ENCODE measurements at places on chromosomes 16 and 17. TPM values are rescaled to one million over a fixed set of nuclear protein-coding genes. Genes with fewer than 3 reads are reported as not detected.

GRCh38 chr17:39676198-39676819 lies 8.1 kb downstream of the PNMT start:
- peak; percentile 53 for DNase-seq

- no peak for DNase-seq
Measured at GRCh38 chr17:13996748-13997147, 72.6 kb upstream of the COX10 start.

GRCh38 chr16:17359788-17360390 lies 110.9 kb downstream of the XYLT1 start:
- no peak for DNase-seq

GRCh38 chr16:500709-501108 lies 26.8 kb upstream of the CAPN15 start:
- no peak for DNase-seq

DNA sequence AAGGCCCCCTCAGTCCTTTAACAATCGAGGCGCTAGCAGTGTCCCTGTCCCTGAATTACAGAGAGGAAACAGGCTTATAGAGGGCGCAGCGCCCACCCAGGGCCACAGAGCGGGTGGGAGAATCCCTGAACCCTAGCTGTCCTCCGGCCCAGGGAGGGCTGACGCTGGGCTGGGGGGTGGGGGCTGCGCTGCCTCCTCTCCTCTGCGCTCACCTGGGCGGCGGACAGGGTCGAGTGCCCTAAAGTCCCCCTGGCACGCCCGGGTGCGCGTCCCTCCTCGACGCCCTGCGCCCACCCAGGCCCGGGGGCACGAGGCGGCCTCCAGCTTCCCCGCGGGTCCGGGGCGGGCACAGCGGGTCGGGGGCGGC lies 200.4 kb upstream of the N4BP1 start:
- no peak for DNase-seq

DNA sequence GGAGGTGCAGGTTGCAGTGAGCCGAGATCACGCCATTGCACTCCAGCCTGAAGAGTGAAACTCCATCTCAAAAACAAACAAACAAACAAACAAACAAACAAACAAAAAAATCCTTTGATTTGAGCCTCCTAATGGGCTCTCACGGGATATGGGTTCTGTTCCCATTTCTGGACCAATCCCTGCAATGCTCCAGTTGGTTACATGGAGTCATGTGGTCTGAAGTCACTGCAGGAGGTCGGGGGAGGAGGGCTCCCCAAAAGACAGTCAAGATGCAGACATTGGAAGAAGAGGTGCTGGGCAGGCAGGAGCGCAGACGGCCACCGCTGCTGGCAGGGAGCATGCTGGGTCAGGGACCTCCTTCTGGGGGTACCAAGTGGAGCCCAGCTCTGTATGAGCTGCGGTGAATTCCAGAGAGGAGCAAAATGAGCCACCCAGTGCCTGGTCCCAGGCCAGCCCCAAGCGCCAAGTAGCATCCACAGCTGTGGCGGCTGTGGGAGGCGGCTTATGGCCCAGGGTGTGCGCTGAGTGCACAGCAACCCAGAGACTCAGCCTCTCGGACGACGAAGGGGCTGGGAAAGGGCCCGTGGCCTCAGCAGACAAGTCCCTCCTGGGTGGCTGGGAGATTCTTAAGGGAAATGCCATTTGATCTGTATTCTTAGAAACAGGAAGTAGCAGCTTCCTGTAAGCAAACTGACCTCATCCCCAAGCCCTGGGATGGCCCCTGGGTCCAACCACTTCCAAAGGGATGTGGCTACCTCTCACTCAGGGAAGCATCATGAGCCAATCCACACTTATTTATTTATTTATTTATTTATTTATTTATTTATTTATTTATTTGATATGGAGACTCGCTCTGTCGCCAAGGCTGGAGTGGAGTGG lies 19.6 kb upstream of the ATP2A3 start:
- peak; percentile 81 for DNase-seq

- DNase-seq = no peak
Measured at GRCh38 chr16:11306381-11306780, 25.3 kb upstream of the PRM1 start.

DNA sequence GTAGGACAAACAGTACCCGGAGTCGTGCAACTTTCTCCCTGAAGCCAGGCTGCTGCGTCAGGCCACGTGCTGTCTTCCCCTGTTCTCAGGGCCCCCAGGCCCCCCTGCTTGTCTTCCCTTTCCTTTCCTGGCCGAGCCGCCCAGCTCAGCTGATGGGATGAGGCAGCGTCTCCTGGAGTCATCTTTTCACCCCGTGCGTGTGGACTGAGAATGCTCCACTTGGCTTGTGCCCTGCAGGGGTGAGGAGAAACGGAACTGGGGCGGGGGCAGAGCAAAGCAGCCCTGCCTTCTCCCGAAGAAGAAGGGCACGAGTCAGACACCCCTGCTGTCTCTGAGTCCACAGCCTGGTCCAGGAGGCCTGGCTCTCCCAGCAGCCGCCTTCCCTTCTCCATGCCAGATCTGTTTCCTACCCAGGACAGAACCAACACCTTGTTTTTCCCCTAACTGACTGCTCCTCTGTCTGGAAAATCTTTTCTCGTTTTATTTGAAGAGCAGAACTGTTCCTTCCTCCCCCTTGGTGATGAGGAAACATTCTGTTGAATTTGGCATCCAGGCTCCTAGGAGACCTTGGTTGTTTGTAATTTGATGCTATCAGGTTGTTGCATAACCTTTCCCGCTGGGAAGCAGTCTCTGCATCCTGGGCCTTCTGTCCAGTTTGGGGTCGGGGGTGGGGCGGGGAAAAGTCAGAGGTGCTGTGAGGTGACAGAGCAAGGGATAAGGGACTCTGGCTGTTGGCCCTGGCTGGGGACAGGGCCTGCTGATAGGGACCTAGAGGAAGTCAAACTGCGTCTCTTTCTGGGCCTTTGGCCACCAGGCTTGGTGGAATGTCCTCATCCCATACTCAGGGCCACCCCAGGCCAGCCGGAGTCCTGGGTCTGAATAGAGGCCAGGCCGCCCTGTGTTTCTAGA lies 78.8 kb downstream of the WIPI1 start:
- peak; percentile 55 for DNase-seq

GRCh38 chr17:29068818-29069217 lies 25.9 kb downstream of the PIPOX start:
- DNase-seq = no peak

- no peak for DNase-seq
Measured at GRCh38 chr17:2724784-2725164, 13.2 kb upstream of the CLUH start.

DNA sequence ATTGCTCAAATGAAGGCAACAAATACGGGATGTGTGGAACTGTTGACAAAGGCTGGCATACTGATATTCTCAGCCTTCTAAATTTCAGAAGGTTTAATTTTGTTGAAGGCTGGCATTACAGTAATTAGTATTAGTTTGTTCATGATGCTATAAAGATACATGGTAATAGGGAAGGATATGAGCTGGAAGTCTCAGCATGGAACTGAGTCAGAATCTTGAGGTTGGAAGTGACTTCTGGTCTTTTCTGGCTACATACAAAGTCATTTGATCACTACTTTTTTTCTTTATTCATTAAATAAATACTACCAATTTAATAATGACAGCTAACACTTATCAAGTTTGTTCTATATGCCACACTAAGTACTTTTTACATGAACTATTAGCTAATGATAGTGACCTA lies 22.6 kb downstream of the RABEP1 start:
- DNase-seq = no peak

DNA sequence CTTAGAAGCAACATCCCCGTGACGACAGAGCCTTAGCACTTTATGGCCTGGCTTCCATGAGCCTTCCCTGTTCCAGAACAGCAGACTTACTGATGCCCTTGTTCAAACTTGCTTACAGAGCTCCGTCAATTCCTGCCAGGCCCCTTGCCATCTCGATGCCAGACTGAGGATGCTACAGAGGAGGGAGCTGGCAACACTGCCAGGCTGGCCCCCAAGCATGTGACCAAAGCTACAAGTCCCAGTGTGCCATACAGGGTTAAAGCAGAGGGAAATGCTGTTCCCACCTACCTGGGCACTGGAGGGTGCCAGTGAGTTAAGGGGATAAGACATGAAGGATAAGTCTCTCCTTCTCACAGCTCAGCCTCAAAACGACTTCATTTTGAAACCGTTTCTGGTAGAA lies 33.5 kb upstream of the SREBF1 start:
- DNase-seq = no peak

GRCh38 chr17:4201226-4201625 lies 58.2 kb downstream of the CYB5D2 start:
- DNase-seq = no peak

GRCh38 chr16:56343661-56344517 lies 81.5 kb downstream of the AMFR start:
- DNase-seq = peak; percentile 89

DNA sequence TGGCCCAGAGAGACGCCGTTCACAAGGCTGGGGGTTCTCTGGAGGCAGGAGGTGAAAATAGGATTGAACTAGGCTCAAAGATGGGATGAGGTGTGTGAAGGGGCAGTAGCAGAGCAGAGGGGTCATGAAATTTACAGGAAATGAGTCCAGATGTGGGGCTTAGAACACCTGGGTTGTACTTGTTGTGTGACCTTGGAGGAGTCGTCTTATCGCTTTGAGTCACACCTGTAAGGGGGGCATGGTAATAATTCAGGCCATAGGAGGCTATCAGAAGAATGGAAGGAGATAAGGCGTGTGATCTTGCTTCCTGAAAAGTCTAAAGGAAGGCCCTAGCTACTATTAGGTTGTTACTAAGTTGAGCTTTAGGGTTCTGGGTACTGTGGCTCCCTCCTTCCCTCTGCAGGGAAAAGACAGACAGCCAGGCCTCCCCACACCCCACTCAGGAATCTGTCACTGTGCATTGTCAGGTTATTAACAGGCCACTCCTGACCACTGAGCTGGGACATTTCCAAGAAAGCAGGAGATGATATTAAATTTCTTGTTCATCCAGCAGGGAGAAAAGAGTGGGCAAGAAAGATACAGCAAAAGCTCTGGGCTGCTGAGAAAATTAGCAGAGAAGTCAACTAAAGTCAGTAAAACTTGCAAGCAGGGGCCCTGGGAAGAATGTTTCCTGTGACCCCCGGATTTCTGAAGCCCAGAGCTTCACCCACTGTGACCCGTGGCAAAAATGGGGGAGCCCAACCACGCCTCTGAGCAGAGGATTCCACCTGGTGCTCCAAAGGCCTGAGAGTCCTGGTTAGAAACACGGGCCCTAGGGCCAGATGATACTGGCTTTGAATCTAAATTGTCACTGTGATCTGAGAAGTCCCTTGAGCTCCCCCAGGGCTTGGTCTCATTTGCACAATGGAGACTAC lies 6.0 kb upstream of the CDC42EP4 start:
- DNase-seq = no peak

GRCh38 chr17:62965174-62965685 lies 805 bp upstream of the TANC2 start:
- no peak for DNase-seq

DNA sequence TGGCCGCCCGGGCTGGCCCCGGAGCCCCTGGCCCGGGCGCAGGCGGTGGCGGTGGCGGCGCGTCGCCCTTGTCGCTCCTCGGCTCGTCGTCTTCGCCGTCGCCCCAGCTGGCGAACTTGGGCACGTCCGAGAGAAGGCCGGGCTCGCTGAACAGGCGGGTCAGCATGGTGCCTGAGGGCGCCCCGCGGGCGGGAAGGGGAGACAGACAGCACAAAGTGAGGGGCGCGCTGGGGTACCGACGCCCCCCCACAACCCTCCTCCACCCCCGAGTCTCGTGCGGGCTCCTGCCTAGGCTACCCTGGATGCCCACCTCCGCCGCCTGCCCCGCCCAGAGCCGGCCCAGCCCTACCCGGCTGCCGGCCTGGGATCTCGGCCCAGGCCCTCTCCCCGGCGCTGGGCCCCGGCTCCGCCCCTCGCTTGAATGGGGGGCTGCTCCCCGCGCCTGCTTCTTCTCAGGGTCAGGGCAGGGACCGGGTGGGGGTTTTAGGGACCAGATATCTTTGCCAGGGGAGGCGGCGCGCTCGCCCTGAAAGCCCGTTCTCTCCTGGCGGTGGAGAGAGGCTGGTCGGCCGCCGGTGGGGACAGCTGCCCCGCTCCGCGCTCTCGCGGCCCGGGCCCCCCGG lies 1.2 kb downstream of the NEUROD2 start:
- no peak for DNase-seq

DNA sequence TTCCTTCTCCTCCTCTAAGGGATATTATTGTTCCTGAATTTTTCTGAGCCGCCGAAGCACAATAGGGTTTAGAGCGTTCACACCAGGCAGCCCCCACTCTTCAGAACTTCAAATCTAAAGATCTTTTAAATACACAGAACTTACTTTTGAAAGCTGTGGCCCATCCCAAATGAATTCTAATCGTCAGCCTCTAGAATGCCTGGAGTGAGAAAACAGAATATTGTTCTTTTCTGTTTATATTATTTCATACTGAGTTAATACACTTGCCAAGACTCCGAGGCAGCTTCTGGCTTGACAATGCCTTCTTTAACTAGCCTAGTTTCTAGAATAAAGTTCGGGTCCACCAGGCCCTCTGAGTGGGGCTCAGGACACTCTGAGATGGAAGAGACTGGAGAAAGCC lies 405.6 kb downstream of the WWOX start:
- DNase-seq = no peak

GRCh38 chr16:89562939-89563338 lies 2.5 kb downstream of the RPL13 start:
- DNase-seq = no peak

Gene NUPR1
- total RNA-seq = 72.5 TPM

Gene RBBP6
- 11.3 TPM for total RNA-seq

Gene CDK5RAP3
- 87.2 TPM for total RNA-seq

Gene POLG2
- 7.1 TPM for total RNA-seq

Gene ZNF385C
- total RNA-seq = not detected

Gene NPLOC4
- total RNA-seq = 89.3 TPM

Gene C17orf107
- total RNA-seq = 0.07 TPM

Gene RAB37
- total RNA-seq = not detected

Gene CCDC102A
- 16.5 TPM for total RNA-seq

Gene OR1A1
- total RNA-seq = not detected

Gene WFIKKN1
- total RNA-seq = not detected
